Stimulated activated CD4-positive, alpha-beta T cell treated with anti-CD3 and anti-CD28 coated beads, Interleukin-4, amount 100 ng/mL, for 48 hours (primary cell): ENCODE measurements at places on chromosomes 1 and 21.

DNA sequence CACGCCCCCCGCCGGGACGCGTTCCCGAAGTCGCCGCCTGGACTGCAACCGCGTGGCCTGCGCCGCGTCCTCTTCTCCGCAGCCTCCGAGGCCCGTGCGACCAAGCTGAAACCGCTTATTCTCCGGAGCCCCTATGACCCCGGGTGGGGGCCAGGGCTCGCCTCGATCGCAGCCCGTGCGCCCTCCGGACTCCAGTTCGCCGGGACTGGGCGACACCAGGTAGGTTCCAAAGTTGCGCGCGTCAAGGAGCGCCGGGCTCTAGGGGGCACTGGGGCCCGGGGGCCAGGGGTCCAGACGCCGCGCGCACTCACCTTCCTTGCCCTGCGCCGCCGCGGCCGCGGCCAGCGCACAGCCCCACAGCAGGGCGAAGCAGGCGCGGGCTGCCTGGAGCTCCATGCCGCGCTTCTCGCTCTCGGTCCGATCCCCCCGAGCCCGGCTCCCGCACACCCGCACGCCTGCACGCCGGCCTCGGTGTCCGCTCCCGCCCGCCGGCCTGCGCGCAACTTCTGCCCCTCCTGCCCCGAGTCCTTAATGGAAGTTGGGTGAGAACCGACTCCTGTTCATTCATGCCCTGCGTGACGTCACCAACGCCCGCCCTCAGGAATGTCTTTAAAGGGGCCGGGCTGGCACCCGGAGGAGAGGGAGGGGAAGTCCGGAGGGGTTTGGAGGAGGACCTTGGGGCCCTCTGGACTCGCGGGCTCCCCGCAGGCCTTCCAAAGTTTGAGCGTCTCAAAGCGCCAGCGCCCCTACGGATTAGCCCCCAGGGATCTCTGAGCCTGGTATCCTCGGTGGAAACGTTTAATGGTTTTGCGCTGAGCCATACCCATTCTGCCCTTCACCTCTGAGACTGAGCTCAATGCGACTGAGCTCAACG, at the start of gene EPHA2:
TSS of gene EPHA2 (minus strand) at position 533 of the 874 bp plus-strand sequence. CDS start at position 396, 137 bp downstream.
- no peak for DNase-seq

- DNase-seq = no peak
These were observed 264.3 kb upstream of the PLD5 start for GRCh38 chr1:242788771-242789170.

GRCh38 chr1:15706751-15707150, 22.6 kb downstream of the PLEKHM2 start:
- no peak for DNase-seq

GRCh38 chr21:41764558-41765419, 2.1 kb downstream of the RIPK4 start:
- DNase-seq = no peak

DNA sequence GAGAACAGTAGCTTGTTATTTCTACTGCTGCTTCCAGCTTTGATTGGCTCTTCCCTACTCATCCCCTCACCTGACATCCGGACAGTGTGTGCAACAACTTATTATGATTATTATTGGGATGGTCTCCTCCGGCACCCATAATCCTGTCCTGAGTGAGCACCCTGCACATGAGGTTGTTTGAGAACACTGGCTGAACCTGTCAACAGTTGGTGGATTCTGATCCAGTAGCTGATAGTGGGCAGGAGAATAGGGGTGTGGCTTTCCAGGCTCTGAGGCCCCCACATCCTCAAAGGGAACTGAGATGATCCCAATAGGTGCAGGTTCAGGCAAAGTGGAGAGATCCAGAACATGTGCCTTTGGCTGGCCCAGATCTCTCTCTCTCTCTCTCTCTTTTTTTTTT, 60.5 kb downstream of the RUNX1 start:
- no peak for DNase-seq

DNA sequence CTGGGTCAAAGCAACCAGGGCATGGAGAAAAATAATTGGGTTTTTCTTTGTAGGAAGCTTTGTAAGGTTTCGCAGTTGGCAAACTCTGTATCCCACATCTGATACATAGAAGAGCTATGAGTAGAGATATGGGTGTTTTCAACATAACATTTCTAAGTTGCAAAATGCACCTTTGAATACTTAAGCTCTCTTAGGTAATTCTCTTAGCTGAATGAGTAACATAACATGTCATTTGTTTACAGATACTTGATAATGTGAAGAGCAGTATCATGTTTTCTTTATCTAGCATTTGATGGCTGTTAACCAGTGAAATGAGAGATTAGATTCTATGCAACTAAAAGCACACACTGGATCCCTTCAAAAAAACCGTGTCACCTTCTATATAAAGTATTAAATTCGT, 21.6 kb downstream of the RAVER2 start:
- DNase-seq = no peak

DNA sequence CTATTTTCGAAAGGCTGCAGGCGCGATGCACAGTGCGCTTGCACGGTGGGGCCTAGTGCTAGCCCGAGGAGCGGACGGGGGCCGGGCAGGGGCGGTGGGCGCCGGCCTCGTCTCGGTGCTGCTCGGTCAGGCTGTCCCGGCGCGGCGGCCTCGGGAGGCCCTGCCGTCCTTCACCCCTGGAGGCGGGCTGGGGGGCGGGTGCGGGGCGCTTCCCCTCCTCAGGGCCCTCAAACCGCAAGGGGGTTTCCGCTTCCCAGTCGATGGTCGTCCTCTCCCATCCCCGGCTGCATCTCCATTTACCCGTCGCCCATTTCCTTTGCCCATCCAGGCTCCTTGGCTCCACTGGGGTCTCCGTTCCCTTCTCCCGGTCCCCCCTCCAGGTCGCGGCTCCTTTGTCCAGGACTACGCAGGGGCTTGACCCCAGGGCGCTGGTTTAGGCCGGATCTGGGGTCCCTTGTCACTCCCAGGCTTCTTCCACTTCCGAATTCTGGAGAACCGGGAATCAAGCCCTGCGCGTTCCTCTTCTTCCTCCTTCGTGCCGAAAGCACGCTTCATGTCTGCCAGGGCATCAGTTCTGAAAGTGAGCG, 196.3 kb upstream of the LMO4 start:
- DNase-seq = no peak

GRCh38 chr1:70554341-70554740, 143.3 kb downstream of the CTH start:
- no peak for DNase-seq

- DNase-seq = no peak
These were observed 205.5 kb downstream of the KCNJ6 start for GRCh38 chr21:37710546-37711285.

DNA sequence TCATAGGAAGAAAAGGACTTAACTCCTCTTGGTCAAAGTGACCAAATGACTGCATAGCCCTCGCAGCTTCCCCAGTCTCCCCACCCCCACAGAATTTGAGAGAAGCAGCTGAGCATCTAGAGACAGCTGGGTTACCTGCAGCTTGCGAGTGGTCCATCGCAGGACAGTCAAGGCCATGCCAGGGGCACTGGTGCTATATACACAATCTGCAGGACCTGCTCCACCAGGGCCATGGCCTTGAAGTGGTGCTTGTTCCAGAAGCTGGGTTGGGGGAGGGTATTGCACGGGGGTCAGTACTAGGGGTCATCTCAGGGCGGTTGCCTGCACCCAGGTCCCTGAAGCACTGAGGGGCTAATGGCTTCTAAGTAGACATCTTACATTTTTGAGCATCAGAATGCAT, 10.4 kb downstream of the MRTO4 start:
- DNase-seq = no peak

- no peak for DNase-seq
These were observed 136.8 kb upstream of the SPAG17 start for GRCh38 chr1:118321840-118322239.

DNA sequence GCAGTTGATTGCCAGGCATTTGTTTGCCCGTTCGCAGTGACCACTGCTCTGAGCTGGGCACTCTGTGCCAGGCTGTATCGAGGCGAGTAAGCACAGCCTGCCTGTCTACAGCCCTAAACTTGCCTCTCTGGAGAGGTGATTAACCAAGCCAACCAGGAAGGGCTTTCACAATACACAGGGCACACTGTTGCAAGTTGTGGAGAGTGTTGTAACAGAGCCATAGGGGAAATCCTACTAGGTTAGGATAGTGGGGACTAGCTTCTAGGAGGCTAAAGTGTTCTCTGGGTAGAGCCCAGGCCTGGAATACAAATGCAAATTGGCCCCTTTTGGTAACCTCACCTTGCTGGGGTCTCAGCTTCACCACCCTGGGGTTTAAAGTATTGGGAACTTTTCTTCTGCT, 23.8 kb downstream of the PRDM2 start:
- DNase-seq = no peak

- DNase-seq = no peak
These were observed 1.3 kb downstream of the COL24A1 start for GRCh38 chr1:86155051-86155806.

DNA sequence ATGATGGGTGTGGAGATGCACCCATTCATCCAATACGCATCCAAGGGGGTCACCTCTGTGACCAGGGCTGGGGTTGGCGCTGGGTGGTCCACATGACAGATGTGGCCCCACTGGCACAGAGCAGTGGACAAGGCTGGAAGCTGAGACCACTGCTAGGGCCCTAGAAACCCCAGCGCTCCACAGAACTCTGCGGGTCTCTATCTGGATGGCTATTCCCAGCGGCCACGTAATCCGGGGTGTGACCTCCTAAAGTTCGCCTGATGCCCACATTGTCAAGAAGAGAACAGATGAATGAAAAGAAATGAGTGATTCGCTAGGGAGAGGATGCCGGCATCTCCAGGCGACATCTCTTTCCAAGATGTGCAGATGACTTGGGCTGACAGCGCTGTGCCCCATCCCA, 55.2 kb downstream of the PRDM15 start:
- no peak for DNase-seq

GRCh38 chr1:46437723-46438122, 43.6 kb downstream of the FAAH start:
- DNase-seq = no peak

DNA sequence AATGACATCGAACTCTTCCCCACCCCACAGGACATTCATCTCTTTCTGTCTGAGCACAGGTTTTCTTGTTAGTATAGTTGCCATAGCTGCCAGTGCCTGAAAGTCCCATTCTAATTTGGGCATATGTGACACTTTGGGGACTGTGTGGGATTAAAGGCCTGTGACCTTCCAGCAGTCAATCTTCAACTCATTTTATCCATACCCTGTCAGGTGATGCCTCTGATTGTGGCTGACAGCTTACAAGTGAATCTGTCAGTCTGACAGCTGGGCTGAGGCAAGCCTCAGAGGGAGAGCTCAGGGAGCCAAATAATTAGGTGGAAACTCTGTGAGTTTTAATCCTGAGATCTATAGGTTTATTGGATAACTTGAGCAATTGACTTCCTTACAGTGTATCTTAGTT, 29.6 kb downstream of the ZCCHC17 start:
- no peak for DNase-seq

DNA sequence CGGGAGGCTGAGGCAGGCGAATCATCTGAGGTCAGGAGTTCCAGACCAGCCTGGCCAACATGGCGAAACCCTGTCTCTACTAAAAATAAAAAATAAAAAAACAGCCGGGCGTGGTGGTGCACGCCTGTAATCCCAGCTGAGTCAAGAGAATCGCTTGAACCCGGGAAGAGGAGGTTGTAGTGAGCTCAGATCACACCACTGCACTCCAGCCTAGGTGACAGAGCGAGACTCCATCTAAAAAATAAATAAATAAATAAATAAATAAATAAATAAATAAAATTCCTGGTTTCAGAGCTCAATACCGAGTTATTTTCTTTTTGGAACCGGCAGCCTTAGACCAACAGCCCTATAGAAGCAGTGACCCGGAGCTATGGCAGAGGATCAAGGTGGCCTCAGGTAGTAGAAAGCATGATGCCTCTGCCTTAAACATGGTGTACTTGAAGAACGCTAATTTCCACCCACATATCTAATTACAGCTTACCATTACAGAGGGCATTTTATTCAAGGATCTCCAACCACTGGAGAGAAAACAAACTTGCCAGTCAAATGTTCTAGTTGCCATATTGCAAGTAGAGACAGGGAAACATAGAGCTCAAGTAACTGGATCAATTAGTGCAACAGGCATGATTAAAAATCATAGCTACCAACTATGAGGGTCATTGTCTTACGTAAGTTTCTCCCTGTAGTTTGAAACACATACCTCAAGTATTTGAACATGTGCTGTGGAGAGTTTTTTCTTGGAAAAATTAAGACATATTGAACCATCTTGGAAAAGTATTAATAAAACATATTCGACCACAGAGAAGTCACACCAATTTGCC, 2.0 kb upstream of the ENAH start:
- no peak for DNase-seq

GRCh38 chr21:31136891-31137290, 98.6 kb upstream of the KRTAP19-8 start:
- DNase-seq = no peak

DNA sequence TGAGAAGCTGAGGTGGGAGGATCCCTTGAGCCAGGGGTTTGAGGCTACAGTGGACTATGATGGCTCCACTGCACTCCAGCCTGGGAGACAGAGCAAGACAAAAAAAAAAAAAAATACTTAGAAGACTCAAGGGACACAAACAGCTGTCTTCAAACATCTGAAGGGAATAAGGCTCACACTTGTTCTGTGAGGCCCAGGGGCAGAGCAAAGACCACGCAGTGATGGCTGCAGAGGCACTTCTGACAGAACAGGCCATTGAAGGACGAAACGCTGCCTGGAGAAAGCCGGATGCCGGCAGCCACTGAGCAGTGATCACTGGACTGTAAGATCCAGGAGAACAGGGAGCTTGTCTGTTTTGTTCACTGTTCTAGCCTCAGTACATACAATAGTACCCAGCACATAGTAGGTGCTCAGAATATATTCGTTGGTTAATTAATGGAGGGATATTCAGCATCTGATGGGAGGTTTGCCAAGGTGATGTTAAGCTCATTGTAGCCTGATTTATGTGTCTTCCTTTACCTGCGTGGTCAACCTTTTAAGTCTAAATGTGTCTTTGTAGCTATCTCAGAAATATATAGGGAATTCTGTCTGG, 12.1 kb upstream of the NDC1 start:
- DNase-seq = no peak

DNA sequence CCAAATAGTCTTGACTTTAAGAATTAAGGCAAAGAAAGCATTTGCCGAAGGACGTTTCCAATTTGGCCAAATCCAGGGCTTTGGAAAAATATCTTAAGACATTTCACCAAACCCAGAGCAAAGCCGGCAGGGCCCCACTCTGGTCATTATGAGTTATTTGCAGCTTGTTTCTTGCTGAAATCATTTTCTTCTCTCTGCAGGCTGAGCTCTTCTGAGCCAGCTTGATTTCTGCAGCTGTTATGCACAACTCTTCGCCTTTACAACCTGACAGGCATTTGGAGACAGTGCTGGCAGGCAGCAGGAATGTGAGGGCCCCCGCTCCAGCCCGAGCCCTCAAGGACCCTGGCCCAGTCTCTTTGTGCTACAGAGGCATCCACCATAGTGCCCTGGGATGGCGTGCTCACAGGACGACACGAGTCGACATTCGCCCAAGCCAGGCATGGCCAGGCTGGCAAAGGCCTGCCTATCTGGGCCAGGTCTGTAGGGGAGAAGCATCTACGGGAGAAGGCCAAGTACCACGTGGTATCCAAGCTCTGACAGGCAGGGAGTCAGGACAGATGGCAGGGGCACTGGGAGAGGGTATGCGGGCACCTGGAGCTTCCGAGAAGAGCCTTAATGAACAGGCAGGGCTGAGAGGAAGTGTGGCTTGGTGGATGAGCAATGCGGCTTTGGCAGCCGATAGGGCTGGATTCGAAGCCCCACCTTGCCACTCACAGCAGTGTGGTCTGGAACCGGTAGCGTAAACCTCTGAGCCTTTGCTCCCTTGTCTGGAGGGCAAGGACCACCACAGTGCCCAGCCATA, 32.3 kb downstream of the SYF2 start:
- DNase-seq = no peak

- no peak for DNase-seq
These were observed 138.8 kb upstream of the RUNX3 start for GRCh38 chr1:25068829-25069228.

- no peak for DNase-seq
These were observed 141.0 kb upstream of the HP1BP3 start for GRCh38 chr1:20928146-20928545.
